ENCODE measurements at places on chromosomes 2 and 18. TPM values are rescaled to one million over a fixed set of nuclear protein-coding genes. Genes with fewer than 3 reads are reported as not detected.

DNA sequence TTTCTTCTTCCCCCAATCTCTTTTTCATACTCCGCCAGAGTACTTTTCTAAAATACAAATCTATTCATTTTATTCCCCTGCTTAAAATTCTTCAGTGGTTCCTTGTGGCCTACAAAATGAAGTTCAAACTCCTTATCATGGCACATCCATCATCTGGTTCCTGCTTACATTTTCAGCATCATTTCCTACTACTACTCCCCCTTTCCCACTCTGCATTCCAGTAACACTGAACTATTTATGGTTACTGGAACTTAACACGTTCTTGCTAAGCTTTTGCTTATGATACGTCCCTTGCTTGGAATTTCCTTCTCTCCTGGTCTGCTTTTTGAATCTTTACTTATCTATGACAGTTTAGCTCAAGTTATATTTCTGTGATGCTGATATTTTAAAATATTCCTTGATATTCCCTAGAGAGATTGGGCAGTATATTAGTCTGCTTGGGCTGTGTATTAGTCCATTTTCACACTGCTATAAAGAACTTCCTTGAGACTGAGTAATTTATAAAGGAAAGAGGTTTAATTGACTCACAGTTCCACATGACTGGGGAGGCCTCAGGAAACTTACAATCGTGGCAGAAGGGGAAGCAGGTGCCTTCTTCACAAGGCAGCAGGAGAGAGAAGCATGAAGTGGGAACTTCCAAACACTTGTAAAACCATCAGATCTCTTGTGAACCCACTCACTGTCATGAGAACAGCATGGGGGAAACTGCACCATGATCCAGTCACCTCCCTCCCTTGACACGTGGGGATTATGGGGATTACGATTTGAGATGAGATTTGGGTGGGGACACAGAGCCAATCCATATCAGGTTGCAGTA, 53.2 kb downstream of the BMPR2 start:
- DNase-seq: no peak
- H3K36me3 ChIP-seq: no peaks in the 10 kb centered on the region
- H3K4me1 ChIP-seq: peaks cover 8% of the 10 kb centered on the region
- H3K27ac ChIP-seq: no peak overlapping the region
- no peaks in the 10 kb centered on the region for H3K27me3 ChIP-seq

DNA sequence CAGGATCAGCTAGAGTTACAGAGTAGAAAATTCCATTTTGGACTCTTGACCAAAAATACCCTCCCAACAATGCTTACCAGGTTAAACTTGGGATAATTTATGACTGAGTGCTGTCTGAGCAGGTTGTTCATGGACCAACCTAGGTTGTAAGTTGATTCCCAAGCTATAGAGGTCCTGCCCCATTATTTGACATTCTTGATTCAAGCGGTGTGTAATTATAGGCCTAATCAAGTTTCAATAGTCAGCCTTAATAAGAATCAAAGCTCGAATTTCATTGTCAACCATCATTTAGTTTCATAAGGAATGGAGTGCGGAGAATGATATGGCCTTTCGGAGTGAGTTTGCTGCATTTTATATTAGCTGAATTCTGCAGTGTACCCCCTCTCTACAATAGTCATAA, 152.8 kb upstream of the FIGN start:
- no peak for DNase-seq
- no peaks in the 10 kb centered on the region for H3K27me3 ChIP-seq
- H3K4me3 ChIP-seq: no peak overlapping the region
- no peaks in the 10 kb centered on the region for H3K4me1 ChIP-seq
- H3K27ac ChIP-seq: no peak overlapping the region
- H3K36me3 ChIP-seq: no peaks in the 10 kb centered on the region

- no peaks in the 10 kb centered on the region for H3K27me3 ChIP-seq
- H3K4me3 ChIP-seq: no peak overlapping the region
- H3K4me1 ChIP-seq: no peaks in the 10 kb centered on the region
- H3K27ac ChIP-seq: no peak overlapping the region
- H3K36me3 ChIP-seq: no peaks in the 10 kb centered on the region
These were observed 136.3 kb upstream of the SPATS2L start for GRCh38 chr2:200170221-200170620.

DNA sequence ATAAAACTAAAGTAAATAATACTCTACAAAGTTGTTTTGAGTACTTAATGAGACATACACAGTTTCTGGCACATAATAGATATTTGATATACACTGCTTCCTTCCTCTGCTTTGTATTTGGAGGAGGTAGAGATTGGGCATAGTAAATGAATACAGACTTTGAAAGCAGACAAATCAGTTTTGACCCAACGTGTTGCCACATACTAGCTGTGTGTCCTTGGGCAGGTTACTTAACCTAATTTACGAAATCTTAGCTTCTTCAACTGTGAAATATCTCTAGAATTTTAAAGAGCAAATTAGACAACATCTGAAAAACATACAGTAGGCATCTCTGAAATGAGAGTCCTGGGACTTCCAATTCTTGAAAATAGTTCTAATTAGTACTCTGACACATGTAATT, 425.4 kb downstream of the TGIF1 start:
- H3K27me3 ChIP-seq: no peaks in the 10 kb centered on the region
- no peaks in the 10 kb centered on the region for H3K36me3 ChIP-seq
- no peak overlapping the region for H3K27ac ChIP-seq

GRCh38 chr2:66576561-66577320, 141.8 kb downstream of the MEIS1 start:
- DNase-seq: no peak
- no peaks in the 10 kb centered on the region for H3K36me3 ChIP-seq
- peak overlapping the region; percentile 95 for H3K27ac ChIP-seq
- H3K27me3 ChIP-seq: no peaks in the 10 kb centered on the region
- peaks cover 17% of the 10 kb centered on the region for H3K4me1 ChIP-seq

GRCh38 chr2:157032017-157032416, 225.5 kb upstream of the GALNT5 start:
- DNase-seq: no peak
- H3K27me3 ChIP-seq: no peaks in the 10 kb centered on the region
- no peaks in the 10 kb centered on the region for H3K36me3 ChIP-seq
- H3K4me3 ChIP-seq: no peak overlapping the region

DNA sequence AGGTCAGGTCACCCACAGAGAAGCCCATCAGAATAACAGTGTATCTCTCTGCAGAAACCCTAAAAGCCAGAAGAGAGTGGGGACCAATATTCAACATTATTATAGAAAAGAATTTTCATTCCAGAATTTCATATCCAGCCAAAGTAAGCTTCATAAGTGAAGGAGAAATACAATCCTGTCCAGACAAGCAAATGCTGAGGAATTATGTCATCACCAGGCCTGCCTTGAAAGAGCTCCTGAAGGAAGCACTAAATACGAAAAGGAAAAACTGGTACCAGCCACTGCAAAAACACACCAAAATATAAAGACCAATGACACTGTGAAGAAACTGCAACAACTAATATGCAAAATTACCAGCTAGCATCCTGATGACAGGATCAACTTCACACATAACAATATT, 260.0 kb upstream of the KYNU start:
- no peak overlapping the region for H3K27ac ChIP-seq
- H3K36me3 ChIP-seq: no peaks in the 10 kb centered on the region
- no peaks in the 10 kb centered on the region for H3K27me3 ChIP-seq

- H3K36me3 ChIP-seq: no peaks in the 10 kb centered on the region
- no peaks in the 10 kb centered on the region for H3K27me3 ChIP-seq
- H3K4me1 ChIP-seq: peaks cover 6% of the 10 kb centered on the region
- no peak for DNase-seq
- no peak overlapping the region for H3K4me3 ChIP-seq
These were observed 214.4 kb downstream of the FHOD3 start for GRCh38 chr18:36511791-36512352.

GRCh38 chr2:200757399-200757798, 54.3 kb upstream of the BZW1 start:
- no peak overlapping the region for H3K4me3 ChIP-seq
- H3K27ac ChIP-seq: no peak overlapping the region
- H3K4me1 ChIP-seq: no peaks in the 10 kb centered on the region
- DNase-seq: no peak

DNA sequence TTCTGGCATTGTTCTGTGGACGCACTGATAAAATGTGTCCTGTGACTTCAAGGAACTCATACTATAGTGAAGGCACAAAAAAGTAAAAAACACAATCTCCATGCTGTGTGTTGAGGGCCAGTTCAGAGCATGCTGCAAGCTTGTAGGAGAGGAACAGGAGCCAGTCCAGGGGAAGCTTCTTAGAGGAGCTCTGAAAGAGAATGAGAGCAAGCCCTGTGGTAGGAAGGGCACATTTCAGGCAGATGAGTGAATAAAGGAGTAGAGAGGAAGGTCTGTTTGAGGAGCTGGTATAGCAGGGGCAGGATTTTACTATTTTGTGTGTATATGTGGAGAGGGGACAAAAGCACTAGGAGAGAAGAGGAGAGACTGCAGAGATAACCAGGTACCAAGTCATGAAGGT, 478.3 kb downstream of the ZEB2 start:
- DNase-seq: no peak
- H3K4me1 ChIP-seq: no peaks in the 10 kb centered on the region
- no peak overlapping the region for H3K27ac ChIP-seq
- H3K36me3 ChIP-seq: no peaks in the 10 kb centered on the region

Gene KCNJ13
- not detected for total RNA-seq

DNA sequence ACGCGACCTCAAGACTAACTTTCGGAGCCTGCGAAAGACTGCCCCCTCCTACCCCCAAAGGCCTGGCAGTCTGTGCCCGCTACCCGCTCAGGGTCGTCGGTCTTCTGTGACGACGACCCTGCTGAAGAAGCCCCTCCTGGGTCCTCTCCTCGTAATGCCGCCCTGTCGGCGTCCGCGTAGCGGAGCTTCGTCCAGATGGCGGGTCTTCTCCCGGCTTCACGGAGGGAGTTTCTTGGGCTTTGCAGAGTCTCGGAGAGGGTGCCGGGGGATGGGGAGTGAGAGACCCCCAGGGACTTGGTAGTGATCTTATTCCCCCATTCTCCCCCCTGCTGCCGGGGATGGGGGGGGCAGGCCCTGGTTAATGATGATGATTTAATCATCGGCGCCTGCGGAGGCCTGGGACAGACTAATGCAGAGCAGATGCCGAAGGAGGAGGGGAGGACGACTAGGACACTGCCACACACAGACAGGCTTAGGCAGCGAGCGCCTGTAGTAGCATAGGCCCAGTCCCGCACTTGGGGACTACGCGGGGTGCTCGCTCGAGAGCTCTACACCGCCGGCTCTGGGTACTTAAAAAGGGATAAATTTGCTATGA, 528 bp upstream of the PCGF1 start:
- peak overlapping the region; percentile 76 for H3K4me3 ChIP-seq
- H3K27ac ChIP-seq: peak overlapping the region; percentile 98
- DNase-seq: no peak

Gene NT5C1B
- not detected for total RNA-seq

Gene RHBDD1
- total RNA-seq: 27.3 TPM

Gene DSG3
- total RNA-seq: 192 TPM

Gene PLB1
- total RNA-seq: 2.5 TPM

Gene LYG2
- total RNA-seq: not detected
